ENCODE measurements at places on chromosomes 6 and 20.

GRCh38 chr6:151425561-151425960 is 26.4 kb downstream of the RMND1 start:
- no peak for DNase-seq

GRCh38 chr6:160927416-160927815 is 64.2 kb upstream of the MAP3K4 start:
- no peak for DNase-seq

DNA sequence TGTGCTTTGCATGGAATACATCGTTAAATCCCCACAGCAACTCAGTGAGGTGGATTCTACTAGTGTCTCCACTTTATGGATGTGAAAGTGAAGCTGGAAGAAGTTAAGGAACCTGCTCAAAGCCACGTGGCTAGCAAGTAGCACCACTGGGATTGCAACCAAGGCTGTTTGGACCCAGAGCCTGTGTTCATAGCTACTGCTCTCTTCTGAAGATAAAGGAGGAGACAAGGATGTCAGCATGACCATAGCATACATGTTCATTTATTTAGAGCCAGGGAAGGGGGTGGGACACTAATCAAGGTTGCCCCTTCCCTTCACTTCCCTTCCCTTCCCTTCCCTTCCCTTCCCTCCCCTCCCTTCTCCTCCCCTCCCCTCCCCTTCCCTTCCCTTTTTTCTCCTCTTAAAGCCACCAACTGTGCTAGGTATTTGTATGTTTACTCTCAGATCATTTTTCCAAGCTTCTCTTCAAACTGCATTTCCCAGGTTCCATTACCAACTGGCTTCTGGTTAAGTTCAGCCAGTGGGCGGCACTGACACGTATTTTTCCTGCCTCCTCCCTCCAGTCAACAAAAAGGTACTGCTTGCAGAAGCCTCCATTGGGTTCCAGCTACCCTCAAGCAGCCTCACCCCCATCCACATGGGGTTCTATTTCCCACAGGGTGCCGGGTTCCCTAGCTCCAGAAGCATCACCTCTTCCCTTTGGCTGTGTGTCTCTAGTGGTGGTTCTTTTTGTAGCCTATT is 134.9 kb downstream of the BCAS1 start:
- no peak for DNase-seq

DNA sequence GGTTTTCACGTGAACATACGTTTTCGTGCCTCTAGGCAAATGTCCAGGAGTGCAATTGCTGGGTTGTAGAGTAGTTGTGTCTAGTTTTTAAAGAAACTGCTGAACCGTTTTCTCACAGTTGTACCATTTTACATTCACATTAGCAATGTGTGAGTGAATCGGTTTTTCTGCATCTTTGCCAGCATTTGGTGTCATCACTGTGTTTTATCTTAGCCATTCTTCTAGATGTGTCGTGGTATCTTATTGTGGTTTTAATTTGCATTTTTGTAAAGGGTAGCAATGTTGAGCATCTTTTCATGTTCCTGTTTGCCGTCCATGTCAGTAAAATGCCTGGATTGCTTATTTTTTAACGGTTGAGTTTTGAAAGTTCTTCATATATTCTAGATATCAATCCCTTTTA is 10.2 kb downstream of the DOK5 start:
- no peak for DNase-seq

All from stimulated activated CD8-positive, alpha-beta memory T cell treated with anti-CD3 and anti-CD28 coated beads, Interleukin-4, amount 100 ng/mL, for 4 hours (primary cell).